ENCODE measurements at places on chromosomes 1 and 21.

GRCh38 chr1:246801241-246802020 is 77.2 kb downstream of the SCCPDH start:
- no peak for DNase-seq

GRCh38 chr1:68378296-68379084 is 71.3 kb downstream of the RPE65 start:
- DNase-seq = no peak

- DNase-seq = peak; percentile 38
Observed at GRCh38 chr1:65002508-65003315, 36.4 kb upstream of the JAK1 start.

GRCh38 chr1:81542196-81542595 is 258.5 kb upstream of the ADGRL2 start:
- no peak for DNase-seq

- no peak for DNase-seq
Observed at GRCh38 chr1:193890935-193891334, 704.5 kb upstream of the B3GALT2 start.

- DNase-seq = no peak
Observed at GRCh38 chr1:55541296-55541695, 326.1 kb upstream of the USP24 start.

- no peak for DNase-seq
Observed at GRCh38 chr1:39690794-39691382, 345 bp downstream of the HPCAL4 start.

GRCh38 chr1:169899519-169900217 is 6.0 kb upstream of the SCYL3 start:
- DNase-seq = no peak

DNA sequence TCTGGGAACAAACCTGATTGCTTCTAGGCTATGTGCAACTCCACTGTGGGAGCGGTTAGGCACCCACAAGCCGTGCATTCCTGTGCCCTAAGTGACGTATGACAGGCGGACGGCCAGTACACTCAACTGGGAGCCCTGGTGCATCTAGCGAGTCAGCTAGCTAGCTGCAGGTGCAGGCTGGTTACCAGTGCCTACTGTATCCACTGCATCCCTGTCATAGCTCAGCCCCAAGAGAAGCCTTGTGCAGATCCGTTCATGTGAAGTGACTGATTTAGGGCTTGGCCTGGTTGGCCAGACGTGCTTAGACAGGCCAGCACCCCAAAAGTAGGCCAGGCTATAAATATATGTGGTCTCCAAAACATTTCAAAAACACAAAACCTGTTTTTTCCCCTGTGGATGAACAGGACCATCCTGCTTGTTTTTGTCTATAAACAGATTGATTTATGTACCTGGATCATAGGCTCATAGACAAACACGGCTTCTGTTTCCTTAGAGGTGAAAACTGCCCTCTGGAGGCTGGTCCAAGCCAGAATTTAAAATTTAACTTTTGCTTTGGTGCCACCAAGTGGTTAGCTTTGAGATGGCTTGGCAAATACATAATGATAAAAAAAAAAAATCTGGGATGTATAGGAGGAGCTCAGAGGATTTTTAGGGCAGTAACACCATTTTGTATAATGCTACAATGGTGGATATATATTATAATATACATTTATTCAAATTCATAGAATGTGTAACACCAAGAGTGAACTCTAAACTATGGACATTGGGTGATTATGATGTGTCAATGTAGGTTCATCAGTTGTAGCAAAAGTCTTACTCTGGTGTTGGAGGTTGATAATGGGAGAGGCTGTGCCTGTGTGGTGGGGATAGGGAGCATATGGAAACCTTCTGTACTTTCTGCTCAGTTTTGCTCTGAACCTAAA is 68.5 kb downstream of the GIPC2 start:
- peak; percentile 8 for DNase-seq

GRCh38 chr1:86596741-86597290 is 49.9 kb downstream of the CLCA4 start:
- DNase-seq = no peak

GRCh38 chr1:182394055-182394775 is 2.6 kb upstream of the GLUL start:
- DNase-seq = no peak

- DNase-seq = no peak
Observed at GRCh38 chr1:60573121-60573520, 499.6 kb upstream of the C1orf87 start.

DNA sequence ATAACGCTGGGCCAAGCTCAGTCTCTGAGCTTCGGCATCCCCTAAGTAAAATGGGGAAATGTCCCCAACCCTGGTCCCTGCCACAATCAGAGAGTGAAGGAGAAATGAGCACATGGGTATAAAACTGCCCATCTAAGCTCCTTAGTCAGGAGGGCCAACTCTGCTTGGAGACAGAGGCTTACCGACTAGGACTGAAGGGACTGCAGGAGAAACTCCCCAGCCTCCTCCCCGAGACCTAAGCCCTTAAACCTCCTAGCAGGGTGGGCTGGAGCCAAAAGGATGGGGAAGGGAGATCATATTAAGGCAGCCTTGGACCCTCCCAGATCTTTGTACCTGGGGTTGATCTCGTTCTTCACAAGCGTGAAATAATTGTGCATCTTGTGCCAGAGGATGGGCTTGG is 5.5 kb downstream of the ETNK2 start:
- no peak for DNase-seq

All from activated CD4-positive, CD25-positive, alpha-beta regulatory T cell (primary cell).